ENCODE measurements at places on chromosomes 1 and 21.

DNA sequence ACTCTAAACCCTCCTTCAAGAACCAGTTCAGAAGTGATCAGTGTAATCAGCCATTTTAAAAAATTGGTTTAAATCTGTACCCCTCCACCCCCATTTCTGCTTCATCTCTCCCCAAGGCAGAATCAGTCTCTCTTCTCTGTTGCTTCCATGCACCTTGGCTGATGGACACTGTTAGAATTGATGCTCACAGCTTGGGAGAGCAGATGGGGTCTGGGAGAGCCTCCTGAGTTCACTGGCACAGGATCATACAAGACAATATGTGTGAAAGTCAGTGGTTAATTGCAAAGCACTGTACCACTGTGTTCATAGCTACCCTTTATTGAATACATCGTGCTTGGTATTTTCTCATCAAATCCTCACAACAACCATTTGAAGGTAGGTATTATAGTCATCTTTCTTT is 140.9 kb downstream of the ROR1 start:
- no peak for DNase-seq

DNA sequence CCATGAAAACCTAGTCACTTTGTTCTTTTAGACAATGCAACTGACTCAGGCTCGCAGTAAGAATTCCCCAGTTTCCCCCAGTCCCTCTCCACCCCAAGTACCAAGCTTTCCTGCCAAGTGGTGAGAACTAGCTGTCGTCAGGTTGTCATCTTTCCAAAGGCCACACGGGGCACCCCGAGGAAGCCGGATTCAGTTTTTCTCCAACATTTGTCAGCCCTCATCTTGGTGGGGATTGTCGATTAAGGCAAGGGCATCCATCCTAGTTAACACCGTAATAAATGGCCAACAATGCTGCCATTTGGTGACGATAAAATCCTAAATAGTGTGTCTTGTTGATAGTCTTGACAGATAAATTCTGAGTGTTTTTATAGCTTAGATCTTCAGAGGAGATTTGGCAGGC is 55.9 kb upstream of the PROX1 start:
- no peak for DNase-seq

DNA sequence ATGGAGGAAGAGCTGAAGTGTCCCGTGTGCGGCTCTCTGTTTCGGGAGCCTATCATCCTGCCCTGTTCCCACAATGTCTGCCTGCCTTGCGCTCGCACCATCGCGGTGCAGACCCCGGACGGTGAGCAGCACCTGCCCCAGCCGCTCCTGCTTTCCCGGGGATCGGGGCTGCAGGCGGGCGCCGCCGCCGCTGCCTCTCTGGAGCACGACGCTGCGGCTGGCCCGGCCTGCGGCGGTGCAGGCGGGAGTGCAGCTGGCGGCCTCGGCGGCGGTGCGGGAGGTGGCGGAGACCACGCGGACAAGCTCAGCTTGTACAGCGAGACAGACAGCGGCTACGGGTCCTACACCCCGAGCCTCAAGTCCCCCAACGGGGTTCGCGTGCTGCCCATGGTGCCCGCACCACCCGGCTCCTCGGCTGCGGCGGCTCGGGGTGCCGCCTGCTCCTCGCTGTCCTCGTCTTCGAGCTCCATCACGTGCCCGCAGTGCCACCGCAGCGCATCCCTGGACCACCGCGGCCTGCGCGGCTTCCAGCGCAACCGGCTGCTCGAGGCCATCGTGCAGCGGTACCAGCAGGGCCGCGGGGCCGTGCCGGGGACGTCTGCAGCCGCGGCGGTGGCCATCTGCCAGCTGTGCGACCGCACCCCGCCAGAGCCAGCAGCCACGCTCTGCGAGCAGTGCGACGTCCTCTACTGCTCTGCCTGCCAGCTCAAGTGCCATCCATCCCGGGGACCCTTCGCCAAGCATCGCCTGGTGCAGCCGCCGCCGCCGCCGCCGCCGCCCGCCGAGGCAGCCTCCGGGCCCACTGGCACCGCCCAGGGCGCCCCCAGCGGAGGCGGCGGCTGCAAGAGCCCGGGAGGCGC is 1.3 kb downstream of the TRIM67 start:
- no peak for DNase-seq

GRCh38 chr1:61320575-61320974 is 238.2 kb downstream of the NFIA start:
- no peak for DNase-seq

- DNase-seq, result no peak
These were observed 271.4 kb downstream of the FOXD2 start for GRCh38 chr1:47709019-47709871.

DNA sequence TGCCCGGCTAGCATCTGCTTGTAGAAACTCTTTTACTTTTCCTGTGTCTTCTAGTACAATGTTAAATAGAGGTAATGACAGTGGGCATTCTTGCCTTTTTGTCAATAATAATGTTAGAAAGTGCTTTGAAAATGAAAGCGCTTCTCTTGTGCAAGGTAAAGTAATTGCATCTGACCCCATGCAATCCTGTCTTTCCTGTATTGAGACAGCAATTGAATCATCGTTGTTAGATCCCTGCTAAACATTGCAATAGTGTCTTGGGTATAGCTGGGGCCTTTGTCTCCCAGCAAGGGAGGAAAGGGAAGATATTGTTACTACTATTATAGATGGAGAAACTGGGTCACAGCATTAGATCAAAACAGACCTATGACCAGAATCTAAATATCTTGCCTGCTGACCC is 80.9 kb downstream of the TLR5 start:
- no peak for DNase-seq

GRCh38 chr1:158520955-158521665 is 33.1 kb downstream of the OR6Y1 start:
- no peak for DNase-seq

- DNase-seq, result no peak
These were observed 59.4 kb upstream of the ATP1B1 start for GRCh38 chr1:169047074-169047473.

DNA sequence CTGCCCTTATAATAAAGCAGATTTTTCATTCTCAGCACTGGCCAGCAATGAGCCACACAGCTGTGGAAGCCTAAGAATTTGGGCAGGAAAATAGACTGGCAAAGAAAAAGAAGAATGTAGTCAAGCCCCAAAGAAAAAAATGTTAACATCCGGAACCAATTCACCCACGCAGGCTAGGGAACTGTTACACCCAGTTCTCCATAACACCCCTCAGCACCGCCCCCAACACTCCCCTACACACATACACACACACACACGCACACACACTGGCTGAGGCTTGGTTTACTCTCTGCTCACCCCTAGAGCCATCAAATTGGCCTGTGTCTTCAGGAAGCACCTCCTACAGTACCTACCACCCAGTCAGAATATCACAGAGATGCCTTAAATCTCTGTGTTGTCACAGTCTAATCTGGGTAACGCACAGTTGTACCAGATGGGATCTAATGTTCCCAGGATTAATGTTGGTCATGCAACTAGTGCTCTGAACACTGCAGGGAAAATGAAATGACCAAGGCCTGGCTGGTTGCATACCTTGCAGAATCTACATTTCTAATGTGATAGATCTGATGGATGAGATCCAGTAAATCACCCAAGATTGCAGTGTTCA is 14.5 kb downstream of the TBX15 start:
- DNase-seq, result no peak

Data from OCI-M1 (cell line).